Adrenal gland (tissue), 19 donors: ENCODE measurements at places on chromosomes 7 and 10.
A peak's percentile ranks its signal among the peaks of the same experiment; 100 is the strongest.

DNA sequence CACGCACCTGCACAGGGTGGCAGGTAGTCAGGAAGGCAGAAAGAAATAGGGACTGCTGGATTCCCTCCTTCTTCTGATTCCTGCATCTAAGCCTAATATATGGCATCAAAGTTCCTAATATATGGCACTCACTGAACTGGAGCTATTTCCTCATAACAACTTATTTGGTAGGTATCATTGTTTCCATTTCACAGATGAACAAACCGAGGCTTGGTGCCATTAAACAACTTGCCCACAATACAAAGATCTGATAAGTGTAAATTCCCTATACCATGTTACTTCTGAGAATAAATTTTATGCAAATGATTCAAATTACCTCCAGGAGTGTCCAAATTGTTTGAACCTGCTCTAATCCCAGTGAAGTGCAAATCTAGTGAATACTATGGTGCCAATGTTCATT lies 2.1 kb upstream of the FAM171A1 start:
- DNase-seq: no peak

- no peak for DNase-seq
These were observed 81.1 kb upstream of the STEAP1B start for GRCh38 chr7:22581099-22581498.

GRCh38 chr10:122149561-122150505 lies 121.3 kb upstream of the BTBD16 start:
- DNase-seq: no peak

- peak; percentile 57 for DNase-seq
These were observed at the start of gene THSD7A for GRCh38 chr7:11831736-11832495. Gene THSD7A (minus strand): TSS chr7:11832198. CDS start chr7:11831946, 252 bp downstream.

- no peak for DNase-seq
These were observed 589.3 kb downstream of the DNAJB6 start for GRCh38 chr7:157926107-157926506.

- peak; percentile 93 for DNase-seq
These were observed 33.2 kb downstream of the WBP1L start for GRCh38 chr10:102776779-102777456.

DNA sequence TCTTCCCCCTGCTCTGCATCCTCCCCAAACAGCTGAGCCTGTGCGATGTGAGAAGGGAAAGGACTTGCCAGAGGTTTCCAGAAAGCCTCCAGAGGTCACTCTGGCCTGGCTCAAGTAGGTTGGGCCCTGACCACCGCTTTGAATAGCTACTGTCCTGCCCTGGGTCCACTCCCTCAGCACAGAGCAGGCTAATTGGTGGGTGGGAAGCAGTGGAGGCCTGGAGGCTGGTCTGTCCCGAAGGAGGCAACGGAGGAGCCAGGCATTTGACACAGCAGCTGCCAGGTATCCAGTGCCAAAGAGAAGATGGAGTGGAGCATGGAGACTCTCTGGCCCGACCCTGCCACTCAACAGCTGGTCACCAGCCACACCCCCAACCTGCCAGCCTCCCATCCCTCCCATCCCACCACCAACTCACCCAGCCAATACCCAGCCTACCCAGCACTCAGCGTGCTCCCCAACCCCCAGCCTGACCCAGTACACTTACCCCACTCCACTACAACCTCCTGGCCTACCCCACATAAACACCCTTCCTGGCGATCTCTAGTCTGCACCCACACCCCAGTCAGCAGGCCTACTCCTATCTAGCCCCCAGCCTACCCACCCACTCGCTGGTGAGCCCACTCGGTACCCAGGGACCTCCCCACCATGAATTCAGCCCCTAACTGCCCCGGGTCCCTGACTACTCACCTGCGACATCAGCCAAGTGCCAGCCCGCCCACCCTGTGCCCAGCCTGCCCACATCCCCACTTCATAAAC lies 64.6 kb upstream of the COL13A1 start:
- no peak for DNase-seq
